ENCODE measurements at places on chromosomes 7 and 10.

- DNase-seq: no peak
Measured at GRCh38 chr7:157634401-157635147, 297.8 kb downstream of the DNAJB6 start.

DNA sequence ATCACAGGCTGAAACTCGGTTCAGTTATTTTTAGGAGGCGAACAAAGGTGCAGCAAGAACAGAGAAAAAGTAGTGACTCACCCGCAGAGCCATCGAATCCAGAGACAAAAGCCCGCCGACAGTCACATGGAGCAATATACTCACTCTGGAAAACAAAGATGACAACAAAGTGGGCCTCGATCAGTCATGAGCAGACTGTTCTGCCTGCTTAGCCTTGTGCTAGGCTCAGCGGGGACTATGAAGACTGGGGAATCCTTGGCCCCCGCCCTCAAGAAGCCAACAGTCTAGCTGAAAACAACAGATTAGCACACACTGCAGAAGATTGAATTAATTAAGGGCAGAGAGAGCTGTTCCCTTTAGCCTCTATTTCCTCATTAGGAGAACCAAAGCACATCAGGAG, 30.4 kb downstream of the XPNPEP1 start:
- DNase-seq: peak; percentile 57

GRCh38 chr10:93718937-93719725, 16.7 kb upstream of the FRA10AC1 start:
- DNase-seq: no peak

DNA sequence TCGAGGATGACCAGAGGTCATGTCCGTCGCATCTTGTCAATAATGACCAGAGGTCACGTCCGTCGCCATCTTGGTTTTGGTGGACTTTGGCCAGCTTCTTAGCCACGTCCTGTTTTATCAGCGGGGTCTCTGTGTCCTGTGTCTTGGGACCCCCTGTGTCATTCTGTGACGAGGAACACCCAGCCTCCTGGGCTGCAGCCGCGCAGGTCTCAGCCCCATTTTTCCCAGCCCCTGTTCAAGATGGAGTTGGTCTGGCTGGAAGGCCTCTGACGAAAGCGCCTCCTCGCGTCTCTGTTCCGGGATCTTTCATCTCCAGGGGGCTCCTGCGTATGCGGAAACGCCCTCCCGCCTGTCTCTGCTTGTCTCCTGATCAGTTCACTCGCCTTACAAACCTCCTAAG, 134.2 kb downstream of the ELFN1 start:
- no peak for DNase-seq

DNA sequence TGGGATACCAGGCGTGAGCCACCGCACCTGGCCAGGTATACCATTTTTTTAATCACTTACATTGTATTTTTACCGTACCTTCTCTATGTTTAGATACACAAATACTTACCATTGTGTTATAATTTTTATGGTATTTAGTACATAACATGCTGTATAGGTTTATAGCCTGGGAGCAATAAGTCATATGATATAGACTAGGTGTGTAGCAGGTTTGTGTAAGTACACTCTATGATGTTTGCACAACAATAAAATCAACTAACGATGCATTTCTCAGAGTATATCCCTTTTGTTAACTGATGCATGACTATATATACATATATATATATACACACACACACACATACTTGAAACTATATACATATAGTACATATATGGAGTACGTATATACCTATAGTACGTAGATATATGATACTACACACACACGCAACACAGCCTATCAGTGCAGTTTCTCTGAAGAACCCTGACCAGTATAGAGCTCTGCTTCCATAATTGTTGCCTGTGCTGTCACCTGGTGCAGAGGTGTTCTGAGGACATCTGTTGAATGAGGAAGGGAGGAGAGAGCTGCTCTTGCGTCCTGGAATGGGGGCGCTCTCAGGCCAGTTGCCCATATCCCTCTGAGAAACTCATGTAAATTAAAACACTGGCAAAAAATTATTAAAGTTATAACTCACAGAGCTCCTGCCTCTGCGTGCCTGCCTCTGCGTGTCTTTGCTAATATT, 315.3 kb downstream of the FGFR2 start:
- DNase-seq: no peak

DNA sequence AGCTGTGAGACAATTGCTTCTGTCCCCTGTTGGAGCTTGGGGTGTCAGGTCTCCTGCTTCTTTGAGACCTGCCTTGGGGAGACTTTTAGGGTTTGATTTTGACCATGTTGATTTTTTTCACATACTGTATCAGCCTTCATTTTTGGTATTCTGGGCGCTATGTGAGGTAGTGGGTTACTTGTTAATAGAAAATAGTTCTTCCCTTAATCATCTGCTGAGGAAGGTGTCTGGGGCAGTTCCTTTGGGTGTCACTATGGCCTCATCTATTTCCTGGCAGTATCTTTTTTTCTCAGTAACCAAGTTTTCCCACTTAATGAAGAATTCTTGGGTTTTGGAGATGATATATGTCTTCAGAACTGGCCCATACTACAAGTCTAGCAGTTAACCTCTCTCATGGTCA, 4.6 kb upstream of the NOLC1 start:
- DNase-seq: no peak

- DNase-seq: no peak
Measured at GRCh38 chr10:71289421-71290130, 29.5 kb upstream of the SLC29A3 start.

- DNase-seq: no peak
Measured at GRCh38 chr7:94576316-94576715, 66.7 kb downstream of the CASD1 start.

GRCh38 chr10:118203461-118203860, 138.7 kb downstream of the FAM204A start:
- DNase-seq: no peak

DNA sequence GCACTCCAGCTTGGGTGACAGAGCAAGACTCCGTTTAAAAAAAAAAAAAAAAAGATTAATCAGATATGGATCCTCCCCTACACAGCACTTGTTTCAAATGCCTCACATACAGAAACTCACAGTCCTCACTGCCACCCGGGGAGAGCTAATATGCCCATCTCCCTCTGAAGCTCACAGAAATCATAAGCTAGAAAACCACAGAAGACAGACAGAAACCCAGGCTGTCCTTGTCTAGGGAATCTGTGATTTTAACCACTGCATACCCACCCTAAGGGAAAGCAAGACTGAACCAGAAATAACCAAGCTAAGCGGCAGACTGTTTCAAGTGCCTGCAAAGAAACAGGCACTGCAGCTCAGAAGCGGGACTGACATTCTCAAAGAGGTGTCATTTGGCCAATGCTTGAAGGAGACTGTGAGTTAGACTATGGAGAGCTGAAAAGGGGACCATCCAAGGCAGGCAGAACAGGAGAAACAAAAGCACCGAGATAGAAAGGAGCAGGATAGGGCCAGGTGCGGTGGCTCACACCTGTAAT, 37.6 kb downstream of the SLC37A3 start:
- no peak for DNase-seq

DNA sequence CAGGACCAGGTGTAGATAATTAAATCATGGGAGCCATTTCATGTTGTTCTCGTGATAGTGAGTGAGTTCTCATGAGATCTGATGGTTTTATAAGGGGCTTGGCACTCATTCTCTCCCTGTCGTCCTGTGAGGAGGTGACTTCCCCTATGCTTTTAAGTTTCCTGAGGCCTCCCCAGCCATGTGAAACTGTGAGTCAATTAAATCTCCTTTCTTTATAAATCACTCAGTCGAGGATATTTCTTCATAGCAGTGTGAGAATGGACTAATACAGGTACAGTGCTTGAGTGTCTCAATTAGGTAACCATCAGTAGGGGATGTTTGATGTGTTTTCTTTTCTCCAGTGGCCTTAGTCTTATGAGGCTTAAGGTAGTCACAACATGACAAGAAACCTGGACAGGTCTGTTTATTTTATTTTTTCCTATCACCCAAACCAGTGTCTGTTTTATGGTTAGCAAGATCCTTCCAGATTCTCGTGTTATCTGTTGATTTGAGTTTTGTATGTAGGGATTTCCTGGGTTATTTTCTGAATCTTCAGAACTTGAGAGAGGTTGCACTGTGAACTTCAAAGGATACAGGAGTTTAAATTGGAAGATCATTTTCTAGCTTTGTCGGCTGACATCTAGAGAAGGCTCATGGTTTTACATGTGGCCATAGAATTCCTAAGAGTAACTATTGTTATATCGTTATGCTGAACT, 32.1 kb downstream of the UMAD1 start:
- no peak for DNase-seq

DNA sequence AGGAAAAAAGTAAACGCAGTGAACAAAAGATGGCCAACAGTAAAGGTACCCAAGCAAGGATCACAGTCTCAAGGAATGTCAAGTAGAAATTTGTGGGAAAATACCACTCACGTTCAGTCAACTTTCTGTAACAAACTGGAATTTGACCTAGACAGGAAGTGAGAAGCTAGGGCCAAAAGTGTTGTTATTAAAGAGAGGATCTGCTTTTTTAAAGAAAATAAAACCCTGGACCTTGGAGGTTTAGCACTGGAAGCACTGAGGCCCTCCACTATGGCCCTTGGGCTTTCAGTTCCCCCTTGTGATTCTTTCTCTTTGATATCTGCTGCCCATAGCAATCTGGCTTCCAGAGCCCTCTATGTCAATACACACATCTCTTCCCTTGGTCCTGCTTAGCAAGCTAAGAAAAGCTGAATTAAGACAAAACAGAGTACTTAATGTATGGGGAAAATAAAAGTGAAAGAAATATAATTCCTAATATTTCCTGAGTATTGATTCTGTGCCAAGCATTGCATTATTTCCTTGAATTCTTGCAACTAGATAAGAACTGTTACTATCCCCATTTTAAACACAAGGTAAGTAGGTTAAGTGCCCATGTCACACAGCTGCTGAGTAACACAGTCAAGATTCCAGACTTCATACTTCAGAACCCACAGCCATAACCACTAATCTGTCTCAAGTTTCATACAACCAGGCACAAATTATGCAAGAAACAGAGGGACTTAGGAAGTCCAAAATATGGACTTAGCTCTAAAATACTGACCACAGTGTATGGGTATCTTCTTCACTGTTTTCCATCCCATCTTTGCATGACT, 2.6 kb upstream of the ZNF438 start:
- peak; percentile 89 for DNase-seq

DNA sequence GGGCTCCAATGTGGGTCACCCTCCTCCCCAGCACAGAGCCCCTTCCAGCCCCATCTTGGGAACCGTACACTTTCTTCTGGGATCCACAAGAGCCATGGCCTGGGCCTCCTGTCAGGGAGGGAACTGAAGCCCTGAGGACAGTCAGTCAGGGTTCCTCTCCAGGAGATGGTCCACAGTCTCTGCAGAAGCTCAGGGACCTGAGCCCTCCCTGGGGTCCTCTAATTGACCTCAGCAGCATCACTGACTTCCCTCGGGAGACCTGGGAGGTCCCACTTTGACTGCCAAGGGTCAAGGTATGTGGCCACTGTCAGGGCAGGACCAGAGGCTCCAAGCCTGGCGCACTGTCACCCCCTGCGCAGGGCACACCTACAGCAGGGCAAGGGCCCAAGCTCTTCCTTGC, 32.3 kb downstream of the NOD1 start:
- no peak for DNase-seq

- DNase-seq: peak; percentile 3
Measured at GRCh38 chr10:91424016-91424415, 13.9 kb downstream of the HECTD2 start.

DNA sequence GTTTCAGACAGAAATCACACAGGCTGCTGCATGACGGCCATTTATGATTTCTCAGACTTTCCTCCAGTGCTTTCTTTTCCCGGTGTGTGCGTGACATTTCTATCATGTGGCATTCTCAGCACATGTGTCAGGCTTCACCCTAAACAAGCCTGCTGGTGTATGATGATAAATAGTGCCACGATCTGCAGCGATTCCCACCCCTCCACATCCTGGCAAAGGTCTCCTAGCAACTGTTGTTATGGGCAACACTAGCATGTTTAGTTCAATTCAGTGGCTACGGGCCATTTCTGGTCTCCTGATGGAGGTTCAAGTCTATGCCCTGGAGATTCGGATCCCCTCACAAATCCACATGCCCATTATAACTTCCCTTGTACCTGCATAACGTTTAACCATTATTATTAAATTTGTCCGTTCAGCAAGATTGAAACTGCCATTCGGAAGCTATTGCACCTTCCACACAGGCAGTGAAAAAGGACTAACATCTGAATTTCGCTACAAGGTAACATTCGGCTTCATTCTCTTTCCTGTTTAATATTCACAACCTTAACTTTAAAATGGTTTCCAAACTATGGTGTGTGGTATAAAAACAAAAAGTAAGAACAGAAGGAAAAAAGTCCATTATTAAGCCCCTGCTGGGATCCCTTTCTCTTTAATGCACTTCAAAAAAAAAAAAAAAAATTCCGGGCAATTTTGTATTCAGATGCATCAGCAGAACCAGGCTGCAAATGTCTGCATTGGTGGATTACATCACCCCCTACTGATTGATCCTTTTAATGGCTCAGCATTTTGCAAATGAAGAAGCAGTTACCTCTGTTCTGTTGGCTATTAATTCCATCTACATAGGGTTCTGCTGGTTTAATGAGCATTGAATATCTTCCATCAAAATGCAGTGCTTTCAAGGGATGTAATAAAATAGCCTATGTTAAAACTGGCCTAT, 90.2 kb downstream of the FRMD4A start:
- no peak for DNase-seq

- no peak for DNase-seq
Measured at GRCh38 chr7:144834641-144835144, 1.2 kb downstream of the TPK1 start.

GRCh38 chr7:70071766-70072165, 473.5 kb downstream of the AUTS2 start:
- DNase-seq: no peak
